ENCODE measurements at places on chromosomes 2 and 18.

DNA sequence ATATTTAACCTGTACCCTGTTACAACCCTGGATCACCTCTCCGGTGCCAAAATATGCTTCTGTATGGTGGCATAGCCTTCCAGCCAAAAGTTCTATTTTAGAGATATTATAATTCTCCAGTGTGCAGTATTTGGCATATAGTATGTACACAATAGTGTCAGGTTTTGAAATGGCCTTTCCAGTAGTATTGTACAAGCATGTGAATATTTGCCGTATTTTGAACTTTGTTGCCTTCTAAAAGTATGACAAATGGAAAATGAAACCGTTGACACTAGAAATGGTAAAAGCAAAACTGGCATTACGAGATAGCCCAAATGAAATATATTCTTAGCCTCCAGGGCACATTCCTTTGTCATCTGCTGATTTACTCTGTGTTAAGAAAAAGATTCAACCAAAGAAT is 431.2 kb downstream of the LRP1B start:
- DNase-seq: no peak

GRCh38 chr2:9690716-9691498 is 60.1 kb upstream of the YWHAQ start:
- DNase-seq: no peak

- no peak for DNase-seq
Observed at GRCh38 chr2:109312902-109313301, 183.9 kb downstream of the SH3RF3 start.

DNA sequence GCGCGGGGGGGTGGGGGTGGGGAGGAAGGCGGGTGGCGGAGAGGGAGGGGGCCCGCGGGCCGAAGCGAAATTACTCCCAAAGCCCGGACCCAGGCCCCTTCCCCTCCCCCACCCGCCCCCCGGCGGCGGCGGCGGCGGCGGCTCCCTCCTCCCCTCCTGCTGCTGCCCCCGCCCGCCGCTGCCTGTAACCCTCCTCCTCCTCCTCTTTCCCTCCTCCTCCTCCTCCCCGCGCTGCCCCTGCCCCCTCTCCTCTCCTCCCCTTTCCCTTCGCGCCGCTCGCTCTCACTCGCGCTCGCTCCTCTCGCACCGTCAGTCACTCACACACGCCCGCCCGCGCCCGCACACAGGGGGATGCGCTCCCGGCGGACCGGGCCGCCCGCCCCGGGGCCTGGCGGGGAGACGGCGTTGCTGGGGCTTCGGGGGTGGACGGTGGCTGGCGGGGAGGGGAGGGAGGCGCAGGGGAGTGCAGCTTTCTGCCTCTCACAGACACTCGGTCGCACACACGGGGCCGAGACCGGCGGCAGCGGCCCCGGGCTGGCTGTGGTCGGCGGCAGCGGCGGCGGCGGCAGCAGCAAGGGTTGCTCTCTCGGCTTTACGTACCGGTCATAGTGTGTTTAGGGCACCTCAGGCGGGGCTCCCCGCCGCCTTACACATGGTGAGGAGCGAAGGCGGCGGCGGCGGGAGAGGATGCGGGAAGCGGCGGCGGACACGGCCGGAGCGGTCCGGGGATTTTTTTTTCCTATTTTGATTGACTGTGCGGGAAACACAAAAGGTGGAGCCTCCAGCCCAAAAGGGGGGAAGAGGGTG is 405 bp downstream of the SP3 start:
- peak; percentile 70 for DNase-seq

GRCh38 chr2:64972876-64973275 is 16.3 kb upstream of the SLC1A4 start:
- DNase-seq: no peak

GRCh38 chr2:216465579-216466195 is 33.0 kb upstream of the RPL37A start:
- no peak for DNase-seq

DNA sequence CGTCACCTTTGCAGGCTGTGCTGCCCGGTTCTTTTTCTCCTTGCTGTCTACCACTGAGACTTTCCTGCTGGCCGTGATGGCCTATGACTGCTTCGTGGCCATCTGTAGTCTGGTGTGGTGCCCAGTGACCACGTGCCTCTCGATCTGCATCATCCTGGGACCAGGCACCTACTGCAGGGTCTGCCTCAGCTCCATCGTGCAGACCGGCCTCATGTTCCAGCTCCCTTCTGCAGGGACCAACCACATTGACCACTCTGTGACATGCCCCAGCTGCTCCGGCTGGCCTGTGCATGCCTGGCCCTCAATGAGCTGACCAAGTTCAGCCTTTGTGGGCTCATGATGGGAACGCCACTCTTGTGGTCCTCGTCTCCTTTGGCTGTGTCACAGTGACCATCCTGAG is 26.7 kb downstream of the COPS9 start:
- DNase-seq: no peak

DNA sequence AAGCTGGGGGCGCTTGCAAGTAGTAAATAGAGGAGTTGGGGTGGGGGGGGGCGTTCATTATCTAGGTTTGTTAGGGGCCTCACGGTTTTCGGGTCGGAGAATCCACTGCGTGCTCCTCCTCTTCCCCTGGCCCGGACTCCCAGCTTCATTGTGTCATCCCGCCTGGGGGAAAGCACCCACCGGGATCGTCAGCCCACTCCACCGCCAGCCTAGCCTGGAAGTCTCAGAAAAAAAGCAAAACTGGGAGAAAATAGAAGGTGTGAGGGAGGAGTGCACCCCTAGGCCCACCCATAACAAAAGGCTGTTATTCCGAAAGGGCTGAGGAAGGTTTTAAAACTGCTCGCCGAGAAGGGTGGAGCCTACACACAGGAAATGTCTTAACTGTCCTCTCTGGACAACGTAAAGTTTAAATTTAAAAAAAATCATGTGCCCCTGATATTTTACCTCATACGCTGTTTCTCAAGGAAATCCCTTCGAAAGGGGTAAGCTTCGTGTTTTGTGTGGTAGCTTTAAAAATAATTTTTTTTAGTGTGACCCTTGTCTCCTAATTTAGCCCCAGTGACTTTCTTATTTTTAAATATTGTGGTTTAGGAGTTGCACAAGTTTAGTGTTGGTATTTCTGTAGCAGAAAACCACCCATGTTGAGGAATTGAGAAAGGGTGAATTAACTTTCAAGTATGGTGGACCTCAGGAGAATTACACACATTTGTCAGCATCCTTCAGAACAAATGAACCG is 104.2 kb downstream of the SPTBN1 start:
- DNase-seq: no peak

GRCh38 chr18:56096861-56097260 is 508.9 kb upstream of the TCF4 start:
- no peak for DNase-seq

GRCh38 chr18:58787536-58788149 is 77.0 kb upstream of the ZNF532 start:
- DNase-seq: no peak

DNA sequence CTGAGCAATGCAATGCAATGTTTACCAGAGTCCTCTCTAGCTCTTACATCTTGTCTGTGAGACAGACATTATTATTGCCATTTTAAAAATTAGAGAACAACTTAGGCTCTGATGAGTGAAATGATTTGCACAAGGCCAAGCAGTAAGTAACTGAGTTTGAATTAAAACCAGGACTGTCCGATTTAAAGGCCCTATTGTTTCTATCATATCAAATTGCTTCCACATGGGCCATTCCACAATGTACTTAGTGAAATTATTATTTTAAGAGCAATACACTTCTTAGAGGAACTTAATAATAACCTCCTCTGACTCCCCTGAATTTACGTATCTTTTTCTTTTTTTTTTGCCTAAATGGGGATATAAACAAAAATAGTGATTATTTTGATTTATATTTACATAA is 64.6 kb downstream of the PLCL1 start:
- no peak for DNase-seq

GRCh38 chr2:133787207-133787606 is 218.9 kb upstream of the NCKAP5 start:
- DNase-seq: no peak

DNA sequence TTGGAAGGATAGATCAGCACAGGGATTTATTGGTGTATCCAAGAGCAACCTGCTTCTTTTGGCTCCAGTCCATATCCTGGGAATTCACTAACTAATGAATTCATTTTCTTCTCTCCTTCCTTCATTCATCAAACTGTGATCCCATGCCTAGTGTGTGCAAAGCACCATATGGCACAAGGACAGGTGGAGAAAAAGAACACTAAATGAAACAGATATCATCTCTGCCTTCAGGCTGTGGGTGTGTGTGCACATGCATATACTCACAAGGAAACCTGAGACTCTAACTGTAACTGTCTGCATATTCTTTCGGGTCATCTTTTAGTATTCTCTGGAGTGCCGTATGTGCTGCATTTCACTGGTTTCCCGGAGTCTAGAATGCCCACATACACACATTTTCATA is 20.2 kb downstream of the TNP1 start:
- DNase-seq: no peak

DNA sequence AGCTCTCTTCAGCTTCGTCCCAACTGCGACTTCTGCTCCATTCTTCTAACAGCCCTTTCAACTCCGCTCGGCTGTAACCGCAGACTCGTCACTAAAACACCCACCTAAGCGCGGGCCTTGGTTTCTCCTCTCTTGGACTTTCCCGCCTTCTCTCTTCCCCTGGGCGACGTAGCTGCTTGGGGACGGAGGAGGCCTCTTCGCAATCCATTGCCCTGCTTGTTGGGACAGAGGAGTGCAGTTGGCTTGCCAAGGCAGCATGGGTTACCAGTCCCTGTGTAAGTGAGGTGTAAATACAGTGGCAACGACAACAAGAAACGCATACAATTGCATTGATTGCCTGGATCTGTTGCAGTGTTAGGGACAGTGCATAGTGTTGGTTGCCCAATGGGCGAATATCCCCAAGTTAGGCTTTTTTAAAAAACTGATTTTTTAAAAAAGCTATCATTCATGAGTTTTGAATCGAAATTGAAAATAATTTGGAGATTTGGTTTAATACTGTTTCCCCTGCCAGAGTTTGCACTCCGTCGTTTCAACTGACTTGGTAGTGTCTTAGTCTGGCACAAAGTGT is 484 bp upstream of the DARS1 start:
- DNase-seq: no peak

GRCh38 chr2:9533663-9534062 is 22.0 kb downstream of the ADAM17 start:
- no peak for DNase-seq

- DNase-seq: no peak
Observed at GRCh38 chr2:168740788-168741187, 61.6 kb upstream of the NOSTRIN start.

DNA sequence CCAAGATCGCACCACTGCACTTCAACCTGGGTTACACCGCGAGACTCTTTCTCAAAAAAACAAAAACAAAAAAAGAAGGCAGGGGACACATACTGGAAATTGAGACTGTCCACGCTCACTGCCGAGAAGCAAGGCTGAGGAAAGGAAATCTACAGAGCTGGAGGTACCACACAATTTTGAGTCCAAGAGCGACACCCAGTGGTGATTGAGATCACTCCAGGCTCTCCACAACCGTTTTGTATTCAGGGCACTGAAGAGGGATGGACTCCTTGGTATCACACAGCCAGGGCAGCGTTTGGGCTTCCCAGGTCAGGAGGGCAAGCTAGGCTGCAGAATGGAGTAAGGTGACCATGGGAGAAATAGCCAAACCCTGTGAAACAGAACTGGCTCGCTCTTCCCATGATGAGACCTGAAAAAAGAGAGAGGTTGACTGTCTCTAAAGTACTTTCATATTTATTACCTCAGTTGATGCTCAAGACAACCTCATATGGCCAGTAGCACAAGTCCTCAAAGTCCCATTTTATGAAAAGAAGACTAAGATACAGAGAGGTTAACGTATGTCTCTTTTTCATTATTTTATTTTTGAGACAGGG is 74.5 kb upstream of the YPEL5 start:
- no peak for DNase-seq

DNA sequence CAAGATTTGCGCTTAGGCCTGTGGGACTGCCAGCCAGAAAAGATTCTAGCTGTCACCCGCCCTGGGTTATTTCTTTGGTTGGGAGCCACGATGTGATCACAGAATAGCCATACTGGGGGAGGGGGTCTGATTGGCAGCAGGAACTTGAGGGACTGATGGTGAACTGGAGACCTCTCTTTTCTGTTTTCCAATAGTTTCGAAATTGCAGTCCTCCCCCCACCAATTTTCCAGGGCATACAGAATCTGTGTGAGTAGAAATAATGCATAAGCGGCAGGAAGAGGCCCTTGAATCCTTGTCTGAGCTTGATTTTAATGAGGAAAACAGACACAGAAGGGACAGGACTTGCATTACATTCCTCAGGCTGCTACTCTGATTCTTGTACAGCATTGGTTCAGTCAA is 2.2 kb upstream of the POLR2D start:
- DNase-seq: no peak

GRCh38 chr2:174334278-174334715 is 457 bp upstream of the SP9 start:
- DNase-seq: no peak

GRCh38 chr18:2515908-2516625 is 55.2 kb downstream of the METTL4 start:
- no peak for DNase-seq

GRCh38 chr2:225824748-225825449 is 425.4 kb downstream of the NYAP2 start:
- no peak for DNase-seq

DNA sequence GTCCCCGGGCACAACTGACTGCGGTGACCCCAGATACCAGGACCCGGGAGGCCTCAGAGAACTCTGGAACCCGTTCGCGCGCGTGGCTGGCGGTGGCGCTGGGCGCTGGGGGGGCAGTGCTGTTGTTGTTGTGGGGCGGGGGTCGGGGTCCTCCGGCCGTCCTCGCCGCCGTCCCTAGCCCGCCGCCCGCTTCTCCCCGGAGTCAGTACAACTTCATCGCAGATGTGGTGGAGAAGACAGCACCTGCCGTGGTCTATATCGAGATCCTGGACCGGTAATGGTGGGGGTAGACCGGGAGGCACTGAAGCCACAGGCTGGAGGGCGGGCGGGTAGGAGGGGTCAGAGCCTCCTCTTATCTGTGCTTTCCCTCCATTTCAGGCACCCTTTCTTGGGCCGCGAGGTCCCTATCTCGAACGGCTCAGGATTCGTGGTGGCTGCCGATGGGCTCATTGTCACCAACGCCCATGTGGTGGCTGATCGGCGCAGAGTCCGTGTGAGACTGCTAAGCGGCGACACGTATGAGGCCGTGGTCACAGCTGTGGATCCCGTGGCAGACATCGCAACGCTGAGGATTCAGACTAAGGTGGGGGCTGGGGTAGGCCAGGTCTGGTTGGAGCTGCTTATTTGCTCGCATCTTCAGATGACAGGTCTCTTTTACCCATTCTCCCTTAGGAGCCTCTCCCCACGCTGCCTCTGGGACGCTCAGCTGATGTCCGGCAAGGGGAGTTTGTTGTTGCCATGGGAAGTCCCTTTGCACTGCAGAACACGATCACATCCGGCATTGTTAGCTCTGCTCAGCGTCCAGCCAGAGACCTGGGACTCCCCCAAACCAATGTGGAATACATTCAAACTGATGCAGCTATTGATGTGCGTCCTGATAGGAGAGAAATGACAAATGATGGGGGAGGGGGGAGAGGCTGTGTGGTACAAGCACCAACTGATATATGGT is 780 bp downstream of the HTRA2 start:
- DNase-seq: peak; percentile 47

DNA sequence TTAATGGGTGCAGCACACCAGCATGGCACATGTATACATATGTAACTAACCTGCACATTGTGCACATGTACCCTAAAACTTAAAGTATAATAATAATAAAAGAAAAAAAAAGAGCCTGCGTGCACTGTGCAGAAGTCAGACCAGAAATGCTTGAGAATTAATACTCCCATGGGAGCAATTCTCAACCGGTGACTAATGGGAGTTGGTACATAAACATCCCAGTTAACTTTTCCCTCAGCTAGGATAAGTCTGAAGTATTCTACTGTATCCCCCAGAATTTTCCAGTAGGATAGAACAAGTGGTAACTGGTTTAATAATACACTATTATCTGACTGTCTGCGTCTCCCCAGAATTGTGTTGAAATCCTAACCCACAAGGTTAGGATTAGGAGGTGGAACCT is 113.6 kb upstream of the COL5A2 start:
- no peak for DNase-seq

Data from activated B cell treated with CpG ODN at 0.5 μM for 24 hours (primary cell).